ENCODE measurements at places on chromosomes 1 and 21. TPM values are rescaled to one million over a fixed set of nuclear protein-coding genes. Genes with fewer than 3 reads are reported as not detected.

DNAJC6 gene
- 17.3 TPM for total RNA-seq

PLA2G2C gene
- total RNA-seq = not detected

HSD11B1 gene
- 17.2 TPM for total RNA-seq

GRCh38 chr1:55420026-55420425 lies 204.9 kb upstream of the USP24 start:
- no peaks in the 10 kb centered on the region for H3K4me1 ChIP-seq
- no peak for DNase-seq
- H3K36me3 ChIP-seq = no peaks in the 10 kb centered on the region
- no peak overlapping the region for H3K4me3 ChIP-seq

GRCh38 chr1:232873931-232874330 lies 68.7 kb downstream of the MAP10 start:
- no peak overlapping the region for H3K4me3 ChIP-seq
- H3K27me3 ChIP-seq = no peaks in the 10 kb centered on the region
- DNase-seq = no peak
- no peaks in the 10 kb centered on the region for H3K36me3 ChIP-seq
- H3K4me1 ChIP-seq = no peaks in the 10 kb centered on the region
- no peak overlapping the region for H3K27ac ChIP-seq
